SHP77 (cell line): ENCODE measurements at places on chromosomes 16 and 17.

GRCh38 chr17:58630883-58631522, 60.8 kb downstream of the TEX14 start:
- no peak for DNase-seq

DNA sequence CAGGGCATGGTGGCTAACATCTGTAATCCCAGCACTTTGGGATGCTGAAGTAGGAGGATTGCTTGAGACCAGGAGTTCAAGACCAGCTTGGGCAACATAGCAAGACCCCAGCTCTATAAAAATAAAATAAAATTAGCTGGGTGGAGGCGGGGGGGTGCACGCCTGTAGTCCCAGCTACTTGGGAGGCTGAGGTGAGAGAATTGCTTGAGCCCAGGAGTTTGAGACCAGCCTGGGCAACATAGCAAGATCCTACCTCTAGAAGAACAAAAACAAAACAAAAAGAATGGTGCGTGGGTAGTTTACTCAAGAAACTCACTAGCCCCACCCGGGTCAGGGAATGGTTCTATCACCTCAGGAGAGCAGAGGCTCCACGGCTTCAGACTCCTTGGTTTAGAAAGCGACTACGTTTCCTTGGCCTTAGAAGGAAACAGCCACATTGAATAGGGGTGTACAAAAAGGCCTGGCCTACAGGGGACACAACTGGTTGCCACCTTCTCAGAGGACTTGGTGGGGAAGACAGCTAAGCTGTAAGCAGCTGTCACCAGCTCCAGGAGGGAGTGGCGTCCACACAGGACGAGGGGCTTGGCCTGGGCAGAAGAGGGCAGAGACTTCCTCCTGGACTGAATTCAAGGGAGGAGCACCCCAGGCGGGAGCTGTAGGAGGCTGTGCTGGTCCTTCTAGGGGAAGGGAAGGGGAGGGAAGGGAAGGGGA, 716 bp downstream of the TK1 start:
- DNase-seq: no peak

GRCh38 chr16:86581458-86581857, 3.1 kb downstream of the FOXL1 start:
- DNase-seq: no peak

- DNase-seq: peak; percentile 35
Observed at GRCh38 chr17:21129023-21129681, 2.4 kb downstream of the DHRS7B start.

GRCh38 chr17:77905266-77905665, 53.2 kb upstream of the TNRC6C start:
- DNase-seq: no peak

GRCh38 chr17:1188812-1189504, 9.2 kb upstream of the ABR start:
- DNase-seq: no peak

GRCh38 chr17:65170839-65171238, 33.7 kb downstream of the RGS9 start:
- peak; percentile 36 for DNase-seq

DNA sequence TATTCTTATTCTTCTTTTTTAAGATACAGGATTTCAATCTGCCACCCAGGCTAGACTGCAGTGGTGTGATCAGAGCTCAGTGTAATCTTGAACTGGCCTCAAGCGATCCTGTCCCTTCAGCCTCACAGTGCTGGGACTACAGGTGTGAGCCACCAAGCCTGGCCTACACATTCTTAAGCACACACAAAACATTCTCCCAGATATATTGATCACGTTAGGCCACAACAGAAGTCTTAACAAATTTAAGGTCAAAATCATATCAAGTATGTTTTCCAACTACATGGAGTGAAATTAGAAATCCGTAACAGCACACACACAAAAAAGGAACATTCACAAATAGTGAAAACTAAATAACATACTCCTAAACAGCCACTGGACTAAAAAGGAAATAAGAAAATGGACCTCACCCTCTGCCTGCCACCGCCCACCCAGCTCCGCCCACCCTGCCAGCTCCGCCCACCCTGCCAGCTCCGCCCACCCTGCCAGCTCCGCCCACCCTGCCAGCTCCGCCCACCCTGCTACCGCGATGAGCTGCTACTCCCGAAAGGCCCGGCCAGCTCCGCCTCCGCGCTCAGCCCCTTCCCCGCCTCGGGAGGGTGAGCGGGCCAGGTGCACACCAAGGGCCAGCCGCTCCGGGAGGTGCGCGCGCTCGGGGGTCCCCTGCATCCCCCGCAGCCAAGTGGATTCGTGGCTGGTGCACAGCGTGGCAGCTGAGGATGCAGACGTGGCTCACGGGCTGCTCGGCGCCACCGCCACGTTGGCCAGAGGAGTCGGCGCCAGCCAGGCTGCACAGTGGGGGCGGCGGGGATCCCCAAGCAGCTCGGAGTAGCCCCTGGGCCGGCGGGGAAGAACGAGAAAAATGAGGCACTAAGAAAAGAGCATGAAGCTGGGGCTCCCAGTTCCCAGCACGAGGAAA, 41.2 kb downstream of the C16orf87 start:
- DNase-seq: no peak

DNA sequence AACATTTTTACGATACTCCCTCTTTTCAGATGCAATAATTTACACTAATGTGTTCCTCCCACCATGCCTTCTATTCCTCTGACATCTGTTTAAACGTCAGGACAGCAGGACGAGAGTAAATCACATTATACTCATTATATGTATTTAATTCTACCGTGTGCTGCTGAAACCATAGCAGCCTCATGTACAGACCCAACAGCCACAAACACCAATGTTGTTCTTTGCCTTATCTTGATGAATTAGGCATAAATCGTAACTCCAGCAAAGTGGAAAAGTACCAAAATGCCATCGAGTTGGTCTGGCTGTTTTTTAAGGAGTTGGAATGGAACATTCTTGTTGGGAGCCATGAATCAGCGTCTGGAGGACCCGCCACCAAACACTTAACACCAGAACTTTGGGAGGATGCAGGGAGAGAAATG, 82.9 kb upstream of the FOXF1 start:
- DNase-seq: no peak

- no peak for DNase-seq
Observed at GRCh38 chr16:67015313-67015731, 13.6 kb upstream of the CBFB start.

DNA sequence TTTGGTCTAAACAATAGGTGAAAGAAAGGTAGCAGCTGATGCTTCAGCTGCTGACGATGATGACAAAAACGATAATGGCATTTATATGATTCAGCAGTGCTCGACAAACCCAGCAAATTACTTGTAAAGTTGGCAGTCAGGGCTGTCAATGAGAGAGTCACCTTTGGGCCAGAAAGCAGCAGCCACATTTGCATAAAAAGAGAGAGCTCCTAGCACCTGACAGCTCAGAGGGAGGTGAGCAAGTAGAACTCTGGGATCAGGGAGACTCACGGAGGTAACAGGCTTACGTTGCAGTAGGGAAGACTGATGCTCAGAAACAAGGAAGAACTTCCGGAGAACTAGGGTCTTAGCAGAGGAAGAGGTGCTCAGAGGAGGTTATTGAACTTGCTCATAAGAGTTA, 291.9 kb upstream of the ZFHX3 start:
- DNase-seq: no peak

DNA sequence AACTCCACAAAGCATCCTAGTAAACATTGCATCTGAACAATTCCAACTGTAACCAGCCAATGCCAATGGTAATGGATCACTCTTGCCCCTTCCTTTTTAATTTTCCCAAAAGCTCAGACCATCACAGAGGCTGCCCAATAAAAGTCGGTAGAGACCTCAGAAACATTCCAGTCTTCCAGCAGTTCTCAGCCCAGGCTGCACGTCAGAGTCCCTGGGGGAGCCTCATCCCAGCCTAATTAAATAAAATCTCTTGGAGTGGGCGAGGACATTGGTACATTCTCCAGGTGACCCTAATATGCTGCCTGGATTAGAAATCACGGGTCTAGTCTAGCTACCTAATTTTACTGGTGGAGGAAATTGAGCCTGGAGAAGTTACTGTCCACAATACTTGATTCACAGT, 117.1 kb upstream of the MYOCD start:
- DNase-seq: no peak

GRCh38 chr16:71796501-71797097, 12.0 kb downstream of the AP1G1 start:
- DNase-seq: no peak

DNA sequence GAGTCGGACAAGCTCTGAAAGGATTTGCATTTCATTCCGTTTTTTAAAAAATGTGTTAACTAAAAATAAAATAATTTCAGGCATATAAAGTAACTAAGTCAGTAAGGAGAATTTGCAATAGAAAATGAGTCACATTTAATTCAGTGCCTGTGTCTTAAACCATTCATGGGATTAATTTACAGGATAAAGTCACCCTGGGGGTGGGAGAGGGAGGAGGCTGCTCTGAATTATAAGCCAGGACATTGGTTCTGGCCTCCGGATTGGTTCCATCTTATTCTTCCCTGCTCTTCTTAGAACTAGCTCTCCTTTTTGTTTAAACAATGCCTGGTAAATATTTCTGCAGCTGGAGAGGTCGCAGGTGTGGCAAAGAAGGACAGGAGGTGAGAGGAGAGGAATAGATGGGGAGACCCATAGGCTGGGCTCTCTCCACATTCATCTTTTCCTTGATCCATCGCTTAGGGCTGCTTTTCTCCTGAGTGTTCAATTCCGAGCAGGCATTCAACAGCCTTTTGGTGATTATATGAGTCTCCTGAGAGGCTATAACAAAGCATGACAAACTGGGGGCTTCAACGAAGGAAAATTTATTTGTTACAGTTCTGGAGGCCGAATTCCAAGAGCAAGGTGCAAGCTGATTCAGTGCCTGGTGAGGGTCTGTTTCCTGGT, 319.2 kb downstream of the PHKB start:
- DNase-seq: peak; percentile 16

DNA sequence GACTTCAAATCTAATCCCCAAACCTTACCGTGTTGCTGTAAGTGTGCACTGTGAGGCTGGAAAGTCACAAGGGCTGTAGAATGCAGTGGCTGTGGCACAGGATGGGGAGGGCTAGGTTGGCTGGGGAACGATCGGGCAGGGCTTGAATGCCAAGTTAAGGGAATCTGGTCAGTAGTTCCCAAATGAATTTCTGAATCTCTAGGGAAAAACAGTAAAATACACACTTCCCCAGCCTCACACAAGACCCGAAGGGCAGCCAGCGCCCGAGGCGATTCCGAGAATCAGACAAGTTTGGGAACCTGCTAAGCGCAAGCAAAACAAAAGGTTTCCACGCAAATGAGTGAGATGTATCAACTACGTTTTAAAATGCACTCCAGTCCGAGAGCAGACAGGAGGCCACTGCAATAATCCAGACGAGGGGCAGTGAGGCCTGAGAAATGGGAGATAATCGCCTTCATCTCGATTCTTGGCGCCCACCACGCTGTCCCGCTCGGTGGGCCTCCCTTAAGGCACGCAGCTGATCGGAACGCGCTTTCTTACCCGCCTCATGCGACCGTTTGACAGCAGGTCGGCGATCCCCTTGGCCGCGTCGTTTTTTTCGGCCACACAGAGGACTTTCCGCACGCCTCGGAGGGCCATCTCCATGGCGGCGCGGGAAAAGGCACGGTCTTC, 599 bp downstream of the TOP3A start:
- no peak for DNase-seq

- DNase-seq: no peak
Observed at GRCh38 chr17:69884356-69884755, 190.7 kb upstream of the KCNJ16 start.

DNA sequence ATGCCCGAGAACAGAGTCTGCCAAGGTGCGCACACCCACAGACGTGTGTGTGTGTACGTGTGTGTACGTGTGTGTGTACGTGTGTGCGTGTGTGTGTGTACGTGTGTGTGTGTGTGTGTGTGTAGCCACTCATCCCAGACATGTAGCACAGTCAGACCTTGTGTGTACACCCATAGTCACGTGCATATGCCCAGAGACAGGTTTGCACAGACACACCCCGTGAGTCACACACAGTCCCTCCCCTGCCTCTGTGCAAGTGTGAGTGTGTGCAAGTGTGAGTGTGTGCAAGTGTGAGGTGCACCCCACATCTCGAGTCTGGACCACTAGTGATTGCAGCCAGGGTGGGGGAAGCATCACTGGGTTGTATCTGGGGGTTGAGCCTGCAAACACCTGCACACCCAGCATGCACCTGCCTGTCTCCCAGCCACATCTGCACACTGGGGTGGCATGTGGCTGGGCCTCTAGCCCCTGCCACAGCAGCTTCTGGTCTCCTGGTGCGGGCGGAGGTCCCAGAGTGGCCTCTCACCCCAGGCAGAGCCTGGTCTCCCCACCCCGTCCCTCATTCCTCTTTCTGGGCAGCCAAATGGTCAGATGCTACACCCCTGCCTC, 23.6 kb downstream of the BAHCC1 start:
- peak; percentile 78 for DNase-seq

DNA sequence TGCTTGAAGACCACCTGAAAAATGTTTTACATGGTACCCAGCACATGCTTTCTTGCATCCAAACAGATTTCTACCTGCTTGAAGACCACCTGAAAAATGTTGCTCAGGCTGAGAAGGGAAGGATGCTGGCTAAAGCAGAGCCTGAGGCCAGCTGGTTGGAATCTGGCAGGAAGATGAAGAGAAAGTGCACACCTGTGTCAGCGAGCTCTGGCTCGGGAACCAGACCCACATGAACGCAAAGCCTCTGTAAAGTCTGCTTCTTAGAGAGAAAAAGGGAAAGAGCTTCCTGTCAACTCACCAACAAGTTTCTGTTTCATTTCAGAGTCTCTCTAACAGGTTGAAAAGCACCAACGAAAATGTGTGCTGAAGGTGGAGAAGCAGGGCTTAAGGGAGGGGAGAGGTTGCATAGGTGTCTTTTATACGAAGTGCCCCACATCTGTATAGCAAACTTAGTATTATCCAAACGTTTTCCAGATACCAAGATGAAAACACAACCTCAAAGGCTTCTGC, 226.0 kb downstream of the TOX3 start:
- DNase-seq: no peak

- DNase-seq: no peak
Observed at GRCh38 chr17:72004011-72004427, 116.8 kb upstream of the SOX9 start.

GRCh38 chr17:8599351-8600011, 31.0 kb downstream of the MYH10 start:
- DNase-seq: no peak
